GM03348 (cell line): ENCODE measurements at places on chromosomes 12 and 14.

DNA sequence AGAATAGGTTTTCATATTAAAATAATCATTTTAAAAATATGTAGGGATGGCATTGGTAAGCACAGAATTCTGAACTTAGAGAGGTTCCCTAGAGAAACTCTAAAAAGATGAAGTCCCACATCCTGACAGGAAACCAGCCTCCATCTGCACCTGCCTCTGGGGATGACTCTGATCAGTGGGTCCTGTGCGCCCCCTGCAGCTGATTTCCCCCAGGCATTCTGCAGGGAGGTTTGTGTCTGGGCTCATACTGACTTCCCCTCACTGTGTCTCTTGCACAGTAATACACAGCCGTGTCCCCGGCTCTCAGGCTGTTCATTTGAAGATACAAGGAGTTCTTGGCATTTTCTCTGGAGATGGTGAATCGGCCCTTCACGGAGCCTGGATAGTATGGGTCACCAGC lies 602.9 kb downstream of the TMEM121 start:
- DNase-seq = no peak

DNA sequence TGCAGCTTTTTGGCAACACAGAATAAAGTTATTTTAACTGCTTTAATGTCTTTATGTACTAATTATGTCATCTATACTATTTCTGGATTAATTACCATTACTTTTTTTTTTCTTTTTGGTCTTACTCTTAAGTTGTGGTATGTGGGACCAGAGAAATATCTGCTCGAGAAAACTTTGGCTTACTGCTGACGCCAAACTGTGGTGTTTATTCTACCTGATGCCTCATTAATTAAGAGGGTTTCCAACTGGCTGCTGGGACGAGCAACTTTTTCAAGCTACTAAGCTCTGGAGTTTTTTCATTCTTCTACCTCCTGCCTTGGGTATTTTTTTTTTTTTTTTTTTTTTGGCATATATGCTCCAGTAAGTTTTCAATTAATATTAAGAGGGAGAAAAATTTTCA lies 1257.5 kb downstream of the FSCB start:
- DNase-seq = no peak

- no peak for DNase-seq
Observed at GRCh38 chr12:133233993-133234564, 1.6 kb downstream of the ANHX start.

GRCh38 chr12:96104566-96104965 lies 69.2 kb upstream of the LTA4H start:
- DNase-seq = no peak

- no peak for DNase-seq
Observed at GRCh38 chr12:124705545-124706138, 138.2 kb upstream of the NCOR2 start.

GRCh38 chr12:47590771-47591360 lies 115.0 kb downstream of the RPAP3 start:
- DNase-seq = peak; percentile 46

DNA sequence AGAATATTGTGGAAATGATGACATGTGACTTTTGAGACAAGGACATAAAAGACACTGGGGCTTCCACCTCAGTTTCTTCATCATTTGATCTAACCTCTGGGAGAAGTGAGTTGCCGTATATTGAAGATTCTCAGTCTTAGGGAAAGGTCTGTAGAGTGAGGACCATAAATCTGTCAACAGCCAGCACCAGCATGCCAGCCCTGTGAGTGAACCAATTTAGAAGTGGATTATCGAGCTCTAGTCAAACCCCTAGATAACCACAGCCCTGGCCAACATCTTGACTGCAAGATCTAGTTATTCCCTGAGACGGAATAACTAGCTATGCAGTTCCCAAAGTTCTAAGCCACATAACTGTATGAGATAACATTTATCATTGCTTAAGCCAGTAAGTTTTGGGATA lies 108.8 kb upstream of the PTPRR start:
- DNase-seq = no peak

- no peak for DNase-seq
Observed at GRCh38 chr14:105184461-105184860, 3.3 kb upstream of the NUDT14 start.

- no peak for DNase-seq
Observed at GRCh38 chr12:111544032-111544431, 55.1 kb downstream of the ATXN2 start.

DNA sequence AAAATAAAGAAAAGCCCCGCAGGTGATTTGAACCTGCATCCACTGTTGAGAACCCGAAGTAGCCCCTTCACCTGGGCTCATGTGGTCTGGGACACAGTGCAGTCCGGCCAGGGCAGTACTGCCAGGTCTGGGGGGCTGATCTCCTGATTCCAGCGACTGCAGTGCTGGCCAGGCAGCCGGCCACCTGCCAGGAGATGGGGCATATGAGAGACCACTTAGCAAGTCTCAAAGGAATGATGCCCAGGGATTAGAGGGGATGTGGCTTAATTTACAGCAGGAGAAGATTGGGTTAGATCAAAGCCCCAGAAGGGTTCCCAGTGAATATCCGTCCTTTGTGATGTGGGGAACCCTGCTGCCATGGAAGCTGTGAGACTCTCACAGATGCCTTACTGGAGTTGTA lies 113.3 kb downstream of the PRMT8 start:
- DNase-seq = no peak

DNA sequence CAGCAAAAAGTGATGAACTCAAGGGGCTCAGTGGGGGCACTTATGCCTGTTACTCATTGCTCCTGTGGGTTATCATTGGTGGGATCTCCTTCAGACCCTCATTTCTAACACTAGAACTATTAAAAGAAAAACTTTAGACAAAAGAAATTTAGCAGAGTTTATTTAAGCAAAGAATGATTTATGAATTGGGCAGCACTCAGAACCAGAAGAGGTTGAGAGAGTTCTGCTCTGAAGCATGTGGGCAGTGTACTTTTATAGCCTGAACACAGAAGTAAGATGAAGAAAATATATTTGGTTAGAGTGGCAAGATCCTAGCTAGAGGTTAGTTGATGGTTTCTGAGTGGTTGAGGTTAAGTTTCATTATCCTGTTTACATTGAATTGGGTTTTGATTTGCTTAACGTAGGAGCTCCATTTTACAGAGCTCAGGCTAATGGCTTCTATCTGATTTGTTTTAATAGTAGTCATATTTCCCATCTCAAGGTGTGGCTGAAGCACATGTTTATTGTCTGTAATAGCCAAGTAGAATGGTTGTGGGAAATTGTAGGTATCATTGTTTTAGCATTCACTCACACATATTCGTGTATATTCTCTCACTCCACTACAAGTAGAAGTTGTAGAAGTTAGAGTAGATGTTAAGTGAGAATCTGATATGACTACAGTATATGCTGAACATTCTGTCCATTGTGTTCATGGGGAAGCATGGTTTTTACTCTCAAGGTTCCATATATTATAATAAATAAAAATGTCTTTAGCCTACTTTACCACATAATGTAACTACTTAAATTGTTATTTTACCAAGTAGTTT lies 27.6 kb downstream of the LEMD3 start:
- no peak for DNase-seq

GRCh38 chr12:57846285-57846576 lies 298 bp downstream of the CTDSP2 start:
- no peak for DNase-seq

DNA sequence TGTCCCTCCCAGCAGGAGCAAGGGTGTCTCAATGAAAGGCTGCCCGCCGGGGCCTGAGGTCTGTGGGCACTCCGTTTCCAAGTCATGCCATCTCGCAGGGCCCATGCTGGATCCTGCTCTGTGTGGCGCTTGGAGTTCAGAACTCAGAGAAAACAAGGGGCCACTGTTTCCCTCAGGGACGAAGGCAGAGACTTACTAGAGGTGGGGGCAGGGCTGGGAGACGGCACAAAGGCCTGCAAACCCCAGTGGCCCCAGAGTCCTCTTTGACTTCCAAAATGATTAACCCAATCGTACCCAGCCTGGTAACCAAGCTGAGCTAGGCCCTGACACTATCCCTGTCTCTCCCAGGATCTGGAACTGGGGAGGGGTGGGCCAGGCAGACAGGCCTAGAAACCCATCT lies 95.8 kb downstream of the ITPK1 start:
- DNase-seq = no peak

- no peak for DNase-seq
Observed at GRCh38 chr14:20418501-20418909, 5.2 kb upstream of the TEP1 start.

DNA sequence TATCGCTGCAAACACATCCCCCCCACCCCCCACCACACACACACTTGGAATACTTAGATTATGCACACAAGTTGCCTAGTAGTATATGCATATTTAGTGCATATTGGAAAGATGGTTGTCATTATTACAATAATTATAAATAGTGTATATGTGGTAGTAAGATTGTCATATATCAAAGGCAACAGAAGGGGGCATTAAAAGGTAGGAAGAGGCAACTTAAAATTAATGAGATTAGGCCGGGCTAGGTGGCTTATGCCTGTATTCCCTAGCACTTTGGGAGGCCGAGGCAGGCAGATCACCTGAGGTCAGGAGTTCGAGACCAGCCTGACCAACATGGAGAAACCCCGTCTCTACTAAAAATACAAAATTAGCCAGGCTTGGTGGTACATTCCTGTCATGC lies 52.1 kb downstream of the GSC start:
- no peak for DNase-seq

- no peak for DNase-seq
Observed at GRCh38 chr14:56237398-56237797, 119.2 kb downstream of the PELI2 start.

- no peak for DNase-seq
Observed at GRCh38 chr14:73142216-73142615, 5.9 kb downstream of the PSEN1 start.

- no peak for DNase-seq
Observed at GRCh38 chr14:29459969-29460560, 467.6 kb downstream of the PRKD1 start.

DNA sequence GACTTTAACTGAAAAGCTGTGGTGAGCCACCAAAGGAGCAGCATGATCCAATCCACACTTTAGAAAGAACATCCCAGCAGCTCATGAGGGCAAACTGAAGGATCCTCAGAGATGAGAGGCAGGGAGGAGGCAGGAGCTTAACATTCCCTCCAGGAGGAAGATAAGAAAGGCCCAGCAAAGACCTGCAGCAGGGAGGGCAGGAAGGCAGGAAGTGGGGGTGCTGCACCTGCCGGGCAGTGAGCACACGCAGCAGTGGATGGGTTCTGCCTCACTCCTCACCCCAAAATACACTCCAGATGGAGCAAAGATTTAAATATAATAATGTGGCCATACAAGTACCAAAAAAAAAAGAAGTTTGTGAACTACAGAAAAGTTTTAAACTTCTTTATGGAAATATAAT lies 48.4 kb downstream of the GCH1 start:
- DNase-seq = no peak

- DNase-seq = no peak
Observed at GRCh38 chr12:84983289-84983688, 52.8 kb downstream of the TSPAN19 start.

DNA sequence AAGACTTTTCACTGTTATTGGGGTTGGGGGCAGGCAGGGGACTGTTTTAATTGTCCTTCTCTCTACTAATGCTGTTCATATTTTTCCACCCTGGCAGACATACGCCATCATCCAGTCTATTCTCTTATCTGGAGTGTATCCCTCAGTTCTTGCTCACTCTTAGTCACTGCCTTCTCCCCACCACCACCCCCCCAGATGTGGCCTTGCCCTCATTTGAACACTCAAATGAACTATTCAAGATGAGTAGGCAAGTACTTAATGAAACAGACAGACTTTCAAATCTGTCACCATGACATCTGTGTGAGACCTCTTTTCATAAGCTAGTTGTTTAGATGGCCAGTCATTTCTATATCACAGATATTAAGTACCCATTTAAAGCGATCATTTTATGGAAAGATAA lies 10.1 kb downstream of the NUDT4 start:
- peak; percentile 66 for DNase-seq

GRCh38 chr14:80271389-80271788 lies 60.1 kb upstream of the DIO2 start:
- DNase-seq = no peak

GRCh38 chr12:54941659-54942058 lies 42.9 kb downstream of the TESPA1 start:
- DNase-seq = no peak

DNA sequence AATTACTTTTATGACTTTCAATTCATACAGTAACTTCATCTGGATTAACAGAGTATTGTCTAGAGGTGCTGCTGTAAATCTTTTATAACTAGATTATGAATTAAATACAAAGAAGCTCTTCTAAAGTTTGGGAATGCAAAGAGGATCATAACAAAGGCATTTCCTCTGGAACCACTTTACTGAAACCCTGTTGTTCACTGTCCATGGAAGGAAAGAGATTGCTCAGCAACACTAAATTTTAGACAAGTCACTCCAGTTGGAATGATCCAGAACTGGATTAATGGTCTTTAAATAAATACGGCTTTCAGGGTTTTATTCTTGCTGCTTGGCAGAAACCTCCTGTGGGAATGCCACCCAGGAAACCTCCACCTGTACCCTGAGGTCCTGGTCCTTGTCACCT lies 250.6 kb downstream of the KSR2 start:
- DNase-seq = peak; percentile 54

- DNase-seq = no peak
Observed at GRCh38 chr14:36940476-36940875, 231.9 kb downstream of the SLC25A21 start.

DNA sequence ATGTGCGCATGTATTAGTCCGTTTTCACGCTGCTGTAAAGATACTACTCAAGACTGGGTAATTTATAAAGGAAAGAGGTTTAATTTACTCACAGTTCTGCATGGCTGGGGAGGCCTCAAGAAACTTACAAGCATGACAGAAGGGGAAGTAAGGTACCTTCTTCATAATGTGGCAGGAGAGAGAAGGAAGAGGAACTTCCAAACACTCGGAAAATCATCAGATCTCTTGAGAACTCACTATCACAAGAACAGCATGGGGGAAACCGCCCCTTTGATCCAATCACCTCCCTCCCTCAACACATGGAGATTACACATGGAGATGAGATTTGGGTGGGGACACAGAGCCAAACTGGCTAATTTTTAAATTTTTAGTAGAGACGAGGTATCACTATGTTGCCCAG lies 41.8 kb upstream of the SNX6 start:
- DNase-seq = no peak

- DNase-seq = no peak
Observed at GRCh38 chr14:68238976-68239375, 419.4 kb downstream of the RAD51B start.

- no peak for DNase-seq
Observed at GRCh38 chr14:53946404-53947093, 10.1 kb downstream of the BMP4 start.

- DNase-seq = no peak
Observed at GRCh38 chr14:61179796-61180398, 101.2 kb downstream of the TMEM30B start.

- DNase-seq = peak; percentile 58
Observed at GRCh38 chr12:54360717-54361456, 3.4 kb downstream of the GPR84 start.

- peak; percentile 89 for DNase-seq
Observed at GRCh38 chr14:31229638-31230572, 22.3 kb upstream of the HECTD1 start.
